ENCODE measurements at places on chromosomes 13 and 19. TPM values are rescaled to one million over a fixed set of nuclear protein-coding genes. Genes with fewer than 3 reads are reported as not detected.
A peak's percentile ranks its signal among the peaks of the same experiment; 100 is the strongest.

GRCh38 chr13:87280139-87280538 is 391.0 kb upstream of the SLITRK5 start:
- no peak for DNase-seq
- no peak overlapping the region for H3K27ac ChIP-seq
- H3K4me1 ChIP-seq, result no peaks in the 10 kb centered on the region
- no peaks in the 10 kb centered on the region for H3K27me3 ChIP-seq
- H3K36me3 ChIP-seq, result no peaks in the 10 kb centered on the region

GRCh38 chr19:39918183-39918651 is 16.2 kb downstream of the FCGBP start:
- H3K4me3 ChIP-seq, result no peak overlapping the region
- H3K27ac ChIP-seq, result no peak overlapping the region
- no peaks in the 10 kb centered on the region for H3K4me1 ChIP-seq
- no peak for DNase-seq
- H3K27me3 ChIP-seq, result no peaks in the 10 kb centered on the region

DNA sequence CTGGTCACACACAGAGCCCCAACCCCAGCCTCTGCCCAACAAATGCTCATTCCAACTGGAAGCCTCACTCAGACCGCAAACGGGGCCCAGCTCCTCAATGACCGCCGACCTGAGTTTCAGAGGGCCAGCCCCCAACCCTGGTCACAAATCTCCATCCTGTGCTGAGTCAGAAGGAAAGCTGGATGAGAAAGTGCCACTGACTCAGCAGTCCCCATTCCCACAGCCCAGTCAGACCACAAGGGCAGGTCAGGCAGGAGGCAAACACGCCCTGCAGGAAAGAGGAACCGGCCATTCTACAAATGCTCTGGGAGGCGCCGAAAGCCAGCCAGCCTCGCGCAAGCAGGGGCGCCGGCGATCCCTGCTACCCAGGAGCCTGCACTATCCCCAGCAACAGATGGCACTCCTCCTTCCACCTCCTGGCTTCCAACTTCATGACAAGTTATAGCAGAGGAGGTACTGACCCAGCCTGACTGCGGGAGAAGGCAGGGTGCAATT is 14.1 kb upstream of the PRKD2 start:
- H3K27me3 ChIP-seq, result no peaks in the 10 kb centered on the region
- no peak overlapping the region for H3K27ac ChIP-seq
- DNase-seq, result peak; percentile 69
- H3K4me1 ChIP-seq, result peaks cover 31% of the 10 kb centered on the region
- peaks cover 99% of the 10 kb centered on the region for H3K36me3 ChIP-seq

GRCh38 chr13:85797311-85797710 is 1.9 kb downstream of the SLITRK6 start:
- H3K27me3 ChIP-seq, result no peaks in the 10 kb centered on the region
- H3K27ac ChIP-seq, result no peak overlapping the region
- H3K4me3 ChIP-seq, result no peak overlapping the region
- DNase-seq, result no peak
- no peaks in the 10 kb centered on the region for H3K4me1 ChIP-seq
- H3K36me3 ChIP-seq, result no peaks in the 10 kb centered on the region

- no peaks in the 10 kb centered on the region for H3K36me3 ChIP-seq
- H3K27me3 ChIP-seq, result no peaks in the 10 kb centered on the region
- H3K4me3 ChIP-seq, result no peak overlapping the region
- H3K27ac ChIP-seq, result no peak overlapping the region
Measured at GRCh38 chr13:80547885-80548825, 207.2 kb upstream of the SPRY2 start.

DNA sequence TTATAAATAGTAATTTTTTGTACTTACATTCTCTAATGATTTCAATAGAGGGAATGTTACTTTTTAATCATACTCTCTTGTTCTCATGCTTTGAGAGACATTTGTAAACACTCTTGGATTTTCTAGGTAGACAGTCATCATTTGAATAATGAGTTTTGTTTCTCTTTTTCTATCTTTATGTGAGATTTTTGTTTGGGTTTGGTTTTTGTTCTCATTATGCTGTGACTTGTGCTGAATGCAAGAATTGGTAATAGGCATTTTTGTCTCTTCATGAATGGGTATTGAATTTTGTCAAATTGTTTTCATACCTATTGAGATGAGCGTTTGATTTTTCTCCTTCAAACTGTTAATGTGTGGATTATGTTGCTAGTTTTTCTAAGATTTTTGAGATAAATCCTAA is 56.8 kb upstream of the GPR183 start:
- H3K27ac ChIP-seq, result no peak overlapping the region
- H3K36me3 ChIP-seq, result peaks cover 28% of the 10 kb centered on the region
- no peak overlapping the region for H3K4me3 ChIP-seq
- no peaks in the 10 kb centered on the region for H3K27me3 ChIP-seq
- peaks cover 11% of the 10 kb centered on the region for H3K4me1 ChIP-seq

- no peak for DNase-seq
- peaks cover 12% of the 10 kb centered on the region for H3K4me1 ChIP-seq
- peaks cover 66% of the 10 kb centered on the region for H3K36me3 ChIP-seq
- H3K4me3 ChIP-seq, result no peak overlapping the region
- no peak overlapping the region for H3K27ac ChIP-seq
- no peaks in the 10 kb centered on the region for H3K27me3 ChIP-seq
Measured at GRCh38 chr13:111249637-111250360, 70.6 kb upstream of the TEX29 start.

DNA sequence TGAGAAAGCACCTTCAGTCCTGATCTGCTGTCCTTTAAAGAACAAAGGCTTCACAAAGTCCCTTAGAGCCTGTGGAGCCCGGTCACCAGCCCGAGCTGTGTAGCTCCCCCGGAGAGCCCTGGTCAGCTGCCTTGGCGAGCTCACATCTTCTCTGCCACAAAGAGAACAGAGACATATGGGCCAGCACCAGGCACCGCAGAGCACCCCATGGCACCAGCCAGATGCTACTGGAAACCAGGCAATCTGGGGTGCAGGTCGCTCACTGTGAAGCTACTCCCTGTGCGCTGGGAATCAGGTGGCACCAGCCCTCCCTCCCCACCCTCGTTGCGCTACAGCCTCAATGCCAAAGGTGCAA is 44.3 kb upstream of the F7 start:
- no peak overlapping the region for H3K4me3 ChIP-seq
- no peak overlapping the region for H3K27ac ChIP-seq
- H3K27me3 ChIP-seq, result no peaks in the 10 kb centered on the region
- no peak for DNase-seq
- no peaks in the 10 kb centered on the region for H3K4me1 ChIP-seq
- H3K36me3 ChIP-seq, result peaks cover 48% of the 10 kb centered on the region

DNA sequence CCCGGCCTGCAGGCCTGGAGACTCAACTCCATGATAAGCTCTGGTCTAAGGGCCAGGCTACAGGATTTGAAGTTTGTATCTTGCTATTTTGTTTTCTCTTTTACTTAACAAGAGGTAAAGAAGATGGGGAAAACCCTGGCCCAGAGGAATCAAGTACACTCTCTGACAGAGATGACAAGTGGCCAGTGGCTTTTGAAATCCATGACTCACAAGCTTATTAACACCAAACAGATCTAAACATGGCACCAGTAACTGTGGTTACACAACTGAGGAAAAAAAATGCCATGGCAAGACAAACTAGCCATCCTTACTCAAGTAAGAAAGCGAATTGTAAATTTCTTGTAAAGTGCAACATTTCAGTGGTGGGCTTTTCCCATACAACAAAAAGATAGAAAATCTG is 72.6 kb upstream of the SERTM1 start:
- H3K4me3 ChIP-seq, result no peak overlapping the region
- no peaks in the 10 kb centered on the region for H3K27me3 ChIP-seq
- no peak overlapping the region for H3K27ac ChIP-seq
- H3K4me1 ChIP-seq, result no peaks in the 10 kb centered on the region
- H3K36me3 ChIP-seq, result no peaks in the 10 kb centered on the region

KLF1 gene
- total RNA-seq, result not detected

GRCh38 chr19:8204961-8205360 is 4.2 kb upstream of the CERS4 start:
- no peaks in the 10 kb centered on the region for H3K27me3 ChIP-seq
- peak overlapping the region; percentile 58 for H3K27ac ChIP-seq
- H3K4me3 ChIP-seq, result no peak overlapping the region
- peaks cover 20% of the 10 kb centered on the region for H3K4me1 ChIP-seq
- H3K36me3 ChIP-seq, result no peaks in the 10 kb centered on the region

DNA sequence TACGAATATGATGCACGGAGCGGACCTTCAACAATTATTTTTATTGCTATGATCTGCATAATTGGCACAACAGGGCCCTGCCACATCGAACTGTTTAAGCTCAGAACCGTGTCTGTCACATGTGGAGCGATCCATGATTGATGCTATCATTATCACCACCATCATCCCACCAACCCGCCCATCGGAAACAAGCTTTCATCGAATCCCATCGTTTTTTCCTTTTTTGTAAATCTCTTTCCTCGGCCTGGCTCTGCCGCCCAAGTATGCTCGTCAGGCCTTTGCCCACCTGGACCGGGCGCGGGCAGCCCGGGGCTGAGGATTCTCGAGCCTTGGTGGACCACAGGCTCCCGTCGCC is 533 bp upstream of the DCAF15 start:
- peaks cover 21% of the 10 kb centered on the region for H3K4me1 ChIP-seq
- peak overlapping the region; percentile 87 for H3K4me3 ChIP-seq
- peaks cover 27% of the 10 kb centered on the region for H3K36me3 ChIP-seq
- no peak for DNase-seq
- H3K27ac ChIP-seq, result no peak overlapping the region
- no peaks in the 10 kb centered on the region for H3K27me3 ChIP-seq

DNA sequence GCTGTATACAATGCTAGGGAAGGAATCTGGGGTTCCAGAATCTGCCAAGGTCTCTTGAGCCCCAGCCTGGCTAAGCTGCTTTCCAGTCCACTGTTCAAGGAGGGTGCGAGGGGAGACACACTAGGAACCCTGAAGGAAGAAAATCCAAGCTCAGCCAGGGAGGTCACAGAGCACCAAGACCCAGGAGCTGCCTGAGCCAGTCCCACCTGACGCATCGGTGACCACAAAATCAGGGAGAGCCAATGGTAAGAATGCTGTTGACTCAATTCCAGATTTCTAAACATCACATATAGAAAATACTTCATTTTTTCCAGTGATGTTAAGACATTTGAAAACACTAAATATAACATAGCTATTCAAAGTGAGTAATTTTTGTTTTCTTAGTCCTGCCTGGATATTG is 50.1 kb downstream of the CEP89 start:
- H3K4me1 ChIP-seq, result no peaks in the 10 kb centered on the region

GRCh38 chr19:29923653-29924052 is 18.4 kb upstream of the URI1 start:
- no peaks in the 10 kb centered on the region for H3K27me3 ChIP-seq
- no peak overlapping the region for H3K4me3 ChIP-seq
- DNase-seq, result no peak
- H3K4me1 ChIP-seq, result no peaks in the 10 kb centered on the region
- H3K27ac ChIP-seq, result no peak overlapping the region

GRCh38 chr13:77489566-77490337 is 45.8 kb upstream of the SCEL start:
- H3K27ac ChIP-seq, result no peak overlapping the region
- no peak overlapping the region for H3K4me3 ChIP-seq
- no peak for DNase-seq
- H3K36me3 ChIP-seq, result no peaks in the 10 kb centered on the region

DNA sequence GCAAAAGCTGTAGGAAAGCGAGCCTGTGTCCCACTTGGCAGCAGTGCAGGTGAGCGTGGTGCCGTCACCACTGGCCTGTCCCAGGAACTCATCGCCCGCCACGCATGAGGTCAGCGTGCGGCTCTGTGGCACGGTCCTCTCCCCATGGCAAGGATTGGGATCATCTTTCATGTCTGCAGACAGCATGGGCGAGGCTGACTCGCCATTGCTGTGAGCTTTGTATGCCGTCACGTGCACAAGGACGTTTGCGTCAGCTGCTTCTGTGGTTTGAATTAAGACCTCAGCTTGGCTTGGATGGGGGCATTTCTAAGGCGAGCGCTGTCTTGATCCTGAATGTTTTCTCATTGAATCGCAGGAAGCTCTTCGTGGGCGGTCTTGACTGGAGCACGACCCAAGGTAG is 9.8 kb downstream of the DAZAP1 start:
- DNase-seq, result no peak
- H3K4me1 ChIP-seq, result peaks cover 69% of the 10 kb centered on the region
- peak overlapping the region; percentile 27 for H3K27ac ChIP-seq
- H3K36me3 ChIP-seq, result peaks cover 51% of the 10 kb centered on the region
- H3K27me3 ChIP-seq, result no peaks in the 10 kb centered on the region

- H3K27ac ChIP-seq, result peak overlapping the region; percentile 97
- H3K36me3 ChIP-seq, result peaks cover 29% of the 10 kb centered on the region
- peak; percentile 58 for DNase-seq
Measured at GRCh38 chr19:47778954-47779351, 450 bp downstream of the SELENOW start.

CEACAM8 gene
- 1.1 TPM for total RNA-seq

DNA sequence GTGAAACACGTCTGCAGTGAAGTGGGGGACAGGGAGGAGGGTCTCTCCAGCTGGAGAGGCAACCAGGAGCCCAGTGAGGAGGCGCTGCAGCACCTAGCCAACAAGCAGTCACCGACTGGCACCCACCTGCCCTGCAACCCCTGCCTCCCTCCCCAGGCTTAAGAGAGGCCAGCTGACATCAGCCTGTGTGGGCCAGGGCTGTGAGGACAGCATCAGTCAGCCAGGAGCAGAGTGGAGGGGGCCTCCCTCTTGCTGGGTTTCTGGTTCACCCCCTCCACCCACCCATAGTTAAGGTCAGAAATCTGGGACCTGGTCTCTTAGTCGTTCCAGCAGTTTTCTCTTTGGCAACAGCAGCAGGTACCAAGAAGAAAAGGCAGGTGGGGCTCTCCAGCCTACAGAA is 25.5 kb upstream of the CCNP start:
- peaks cover 83% of the 10 kb centered on the region for H3K36me3 ChIP-seq
- H3K4me1 ChIP-seq, result peaks cover 24% of the 10 kb centered on the region
- no peak overlapping the region for H3K4me3 ChIP-seq
- no peak for DNase-seq

FUT1 gene
- total RNA-seq, result 7.0 TPM

All from stomach (tissue), 19 donors.